ENCODE measurements at places on chromosomes 3 and 15.

DNA sequence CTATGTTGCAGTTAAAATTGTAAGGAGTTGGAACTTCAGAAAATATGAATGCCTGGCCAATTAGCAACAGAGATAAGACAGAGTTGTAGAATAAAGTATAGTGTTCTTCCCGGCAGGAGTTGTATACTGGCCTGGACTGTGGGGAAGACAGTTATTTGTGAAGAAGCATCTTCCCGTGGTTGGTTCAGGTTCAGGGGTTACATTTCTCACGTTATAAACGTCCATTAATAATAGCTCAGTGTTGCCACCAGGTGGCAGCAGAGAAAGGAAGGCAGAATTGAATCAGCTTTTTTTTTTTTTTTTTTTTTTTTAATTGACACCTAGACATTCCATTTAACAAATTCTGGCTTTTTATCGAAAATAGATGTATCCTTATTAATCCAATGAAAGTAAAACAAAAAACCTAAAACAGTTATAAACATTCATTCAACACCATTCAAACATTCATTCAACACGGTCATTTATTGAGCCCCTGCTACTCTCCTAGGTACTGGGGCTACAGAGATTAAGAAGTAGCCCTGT, 66.4 kb upstream of the NR2E3 start:
- peak; percentile 56 for DNase-seq

DNA sequence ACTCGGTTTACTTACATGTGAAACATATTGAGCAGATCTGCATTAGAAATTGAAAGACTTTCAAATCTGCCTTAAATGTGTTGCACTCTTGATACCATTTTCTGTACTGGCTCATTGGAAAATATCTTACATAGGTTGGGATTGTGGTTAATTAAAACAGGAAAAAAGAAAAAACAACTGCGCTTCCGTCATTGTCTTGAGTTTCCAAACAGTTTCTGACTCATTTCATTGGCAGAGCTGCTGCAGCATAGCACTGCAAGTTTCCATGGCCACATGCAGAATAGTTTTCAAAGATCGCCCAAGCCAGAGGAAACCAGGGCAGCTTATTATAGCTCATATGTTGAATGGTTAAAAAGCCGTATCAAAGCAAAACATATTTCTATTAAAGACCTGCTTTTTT, 446.6 kb upstream of the BCHE start:
- no peak for DNase-seq

DNA sequence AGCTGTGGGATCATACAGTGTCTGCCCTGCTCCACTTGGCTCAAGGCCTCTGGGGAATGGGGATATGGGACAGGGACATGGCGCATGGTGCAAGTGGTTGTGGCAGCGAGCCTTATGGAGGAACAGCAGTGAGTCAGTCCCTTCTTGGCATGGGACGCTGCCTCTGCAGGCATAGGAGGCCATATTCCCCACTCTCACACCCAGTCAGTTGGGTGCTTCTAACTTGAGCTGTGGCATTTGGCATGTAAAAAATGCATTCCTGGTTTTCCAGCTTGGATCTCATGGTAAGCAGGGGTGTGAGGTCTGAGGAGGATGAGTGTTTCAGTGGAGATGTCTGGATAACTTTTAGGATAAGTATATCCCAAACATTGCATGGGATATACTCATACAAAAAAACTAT, 31.6 kb upstream of the UBE2Q2 start:
- DNase-seq = no peak

GRCh38 chr3:161579395-161580126, 83.0 kb downstream of the OTOL1 start:
- DNase-seq = no peak

- no peak for DNase-seq
These were observed 115.9 kb downstream of the FMN1 start for GRCh38 chr15:33078607-33079006.

GRCh38 chr3:190692256-190692655, 170.2 kb downstream of the GMNC start:
- no peak for DNase-seq

- no peak for DNase-seq
These were observed 270.3 kb upstream of the LRRFIP2 start for GRCh38 chr3:37444696-37445095.
